ENCODE measurements at places on chromosomes 3 and 15.

DNA sequence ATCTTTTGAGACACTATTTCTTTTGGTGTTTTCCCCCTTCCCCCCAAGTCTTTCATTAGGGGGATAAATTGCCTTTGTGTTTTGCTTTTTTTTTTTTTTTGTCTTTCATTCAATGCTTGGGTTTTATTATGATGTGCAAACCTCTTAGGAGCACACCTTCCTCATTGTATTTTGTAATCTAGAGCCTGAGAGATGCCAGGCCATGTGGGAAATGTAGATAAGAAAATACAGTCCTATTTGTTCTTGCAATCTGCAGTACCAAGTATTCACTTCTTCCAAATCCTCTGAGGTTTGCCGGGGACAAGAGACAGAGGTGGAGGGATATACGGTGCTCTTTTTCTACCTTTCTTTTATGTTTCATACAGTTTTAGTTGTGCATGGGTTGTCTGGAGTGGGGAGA is 66.7 kb downstream of the LARS2 start:
- no peak for DNase-seq

DNA sequence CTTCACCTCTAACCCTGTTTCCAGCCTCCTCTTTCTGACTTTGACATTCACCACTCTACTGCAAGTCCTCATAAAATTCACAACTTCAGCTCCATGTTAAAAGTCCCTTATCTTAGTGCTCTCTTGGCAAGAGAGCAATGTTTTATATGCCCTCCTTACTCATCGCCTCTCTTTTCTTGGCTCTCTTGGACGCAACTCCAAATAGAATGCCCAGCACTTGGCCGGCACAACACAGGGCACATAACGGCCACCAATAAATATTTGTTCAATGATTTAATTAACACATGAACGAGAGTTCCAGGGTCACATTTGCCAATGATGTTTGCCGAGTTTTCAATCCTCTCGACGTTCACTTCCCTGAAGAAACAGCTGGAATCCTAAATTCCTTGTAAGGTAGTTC is 401.4 kb downstream of the ROBO1 start:
- DNase-seq, result no peak

DNA sequence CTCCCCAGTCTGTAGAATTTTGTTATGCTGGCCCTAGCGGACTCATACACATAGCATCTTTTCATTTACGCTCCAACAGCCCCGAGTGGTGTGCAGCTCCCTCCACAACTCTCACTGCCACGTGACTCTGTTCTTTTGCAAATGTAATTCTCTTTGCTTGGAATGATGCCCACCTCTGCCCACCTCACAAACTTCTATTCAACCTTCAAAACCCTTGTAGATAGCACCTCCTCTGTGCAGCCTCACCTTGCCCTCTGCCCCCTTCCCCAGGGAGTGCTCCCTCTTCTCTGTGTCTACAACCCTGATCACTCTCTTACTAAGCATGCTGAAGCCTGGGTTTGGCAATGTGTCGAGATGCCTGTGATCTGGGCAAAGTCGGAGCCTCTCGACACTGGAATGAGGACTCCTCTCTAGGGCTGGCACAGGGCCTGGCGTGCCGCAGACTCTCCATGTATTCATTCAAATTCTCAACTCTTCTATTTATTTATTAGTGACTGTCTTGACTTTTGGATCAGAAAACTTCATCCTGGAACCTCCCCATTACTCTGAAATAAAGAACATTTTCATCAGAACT is 73.5 kb downstream of the MGLL start:
- DNase-seq, result no peak

DNA sequence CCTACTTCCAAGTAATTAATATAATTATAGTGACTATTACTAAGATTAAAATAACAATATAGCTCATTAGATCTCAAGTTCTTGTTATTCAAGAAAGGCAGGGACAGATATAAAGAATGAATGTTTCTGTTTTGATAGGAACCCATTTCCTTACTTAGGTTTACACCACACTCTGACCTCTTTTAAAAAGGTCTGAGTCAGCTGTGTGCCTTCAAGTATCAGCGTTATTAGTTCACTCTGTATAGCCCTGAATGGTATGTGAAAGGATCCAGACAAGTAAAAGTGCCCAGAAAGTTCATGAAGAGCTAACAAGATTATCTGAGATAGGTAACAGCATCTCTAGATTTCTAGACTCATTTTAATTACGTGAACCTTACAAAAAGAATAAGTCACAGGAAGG is 28.9 kb downstream of the PDCD10 start:
- DNase-seq, result no peak

DNA sequence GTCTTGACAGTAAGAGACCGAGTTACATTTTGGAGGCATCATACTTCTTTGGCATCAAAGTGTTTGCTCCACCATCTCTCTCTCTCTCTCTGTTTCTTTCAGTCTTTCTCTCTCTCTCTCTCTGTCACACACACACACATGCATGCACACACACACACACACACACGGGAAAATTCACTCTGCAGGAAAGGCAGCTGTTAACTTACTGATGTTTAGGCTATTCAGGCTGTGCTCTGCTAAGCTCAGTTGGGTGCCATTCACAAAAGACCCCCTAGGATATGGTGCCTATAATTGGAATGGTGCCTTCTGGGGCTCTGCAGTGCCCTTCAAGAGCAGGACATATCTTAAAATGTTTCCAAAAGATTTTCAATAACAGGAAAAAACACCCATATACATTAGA is 78.2 kb downstream of the KCNH8 start:
- no peak for DNase-seq

DNA sequence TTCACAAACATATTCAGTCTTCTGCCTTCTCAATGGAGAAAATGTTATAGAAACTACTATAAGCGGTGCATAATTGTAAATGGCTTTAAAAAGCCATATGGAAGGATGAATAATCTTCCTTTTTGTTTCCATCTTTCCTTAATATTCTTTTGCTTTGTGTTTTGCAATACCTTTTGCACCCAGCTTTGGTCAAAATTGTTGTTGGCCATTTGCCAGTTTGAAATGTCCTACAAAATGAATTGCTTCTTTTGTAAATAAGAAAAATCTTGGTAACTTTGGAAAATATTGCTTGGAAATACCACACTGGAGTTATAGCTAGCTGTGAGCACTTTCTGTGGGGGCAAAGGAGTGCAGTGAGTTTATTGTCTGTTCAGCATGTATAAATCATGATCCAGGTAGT is 93.5 kb upstream of the NR2F2 start:
- DNase-seq, result no peak

GRCh38 chr3:66075281-66075680 is 36.6 kb upstream of the MAGI1 start:
- DNase-seq, result no peak

- no peak for DNase-seq
Measured at GRCh38 chr15:74696398-74696729, 540 bp upstream of the EDC3 start.

GRCh38 chr15:33069161-33069560 is 125.4 kb downstream of the FMN1 start:
- DNase-seq, result no peak

- DNase-seq, result no peak
Measured at GRCh38 chr15:48323294-48323693, 7.9 kb upstream of the DUT start.

- DNase-seq, result peak; percentile 49
Measured at GRCh38 chr15:65033659-65034269, 4.3 kb upstream of the MTFMT start.

DNA sequence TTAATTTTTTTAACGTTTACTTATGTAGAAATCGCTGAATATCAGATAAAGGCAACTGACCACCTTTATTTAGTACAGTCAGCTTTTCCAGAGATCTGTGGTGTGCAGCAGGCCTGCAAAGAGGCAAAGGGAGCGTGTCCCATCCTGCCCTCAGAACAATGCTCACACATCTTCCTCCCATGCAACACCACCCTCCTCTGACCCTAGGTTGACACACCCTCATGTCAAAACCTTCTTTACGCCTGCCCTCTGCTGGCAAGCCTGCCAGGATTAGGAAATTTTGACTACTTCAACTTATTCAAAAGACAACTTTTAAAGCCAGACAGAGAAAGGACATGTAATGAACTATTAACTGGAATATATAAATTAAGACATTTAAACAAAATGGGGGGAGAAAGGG is 513.7 kb downstream of the FOXP1 start:
- peak; percentile 65 for DNase-seq

DNA sequence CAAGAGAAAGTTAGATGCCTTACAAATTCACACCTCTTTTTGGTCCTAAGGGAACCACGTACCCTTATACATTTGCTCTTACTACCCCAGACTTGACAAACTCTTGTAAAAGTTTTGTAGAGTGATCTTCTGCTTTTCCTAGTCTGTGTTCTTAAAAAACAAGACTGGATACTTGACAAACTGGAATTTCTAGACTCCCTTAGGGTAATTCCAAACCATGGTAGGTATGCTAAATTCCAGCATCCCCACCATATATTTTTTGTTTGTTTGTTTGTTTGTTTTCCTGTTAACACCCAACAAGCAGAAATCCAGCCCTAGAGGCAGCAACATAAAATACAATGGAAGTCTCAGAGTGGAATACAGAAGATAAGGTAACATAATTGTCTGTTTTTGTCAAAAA is 280.7 kb upstream of the NR2F2 start:
- no peak for DNase-seq

DNA sequence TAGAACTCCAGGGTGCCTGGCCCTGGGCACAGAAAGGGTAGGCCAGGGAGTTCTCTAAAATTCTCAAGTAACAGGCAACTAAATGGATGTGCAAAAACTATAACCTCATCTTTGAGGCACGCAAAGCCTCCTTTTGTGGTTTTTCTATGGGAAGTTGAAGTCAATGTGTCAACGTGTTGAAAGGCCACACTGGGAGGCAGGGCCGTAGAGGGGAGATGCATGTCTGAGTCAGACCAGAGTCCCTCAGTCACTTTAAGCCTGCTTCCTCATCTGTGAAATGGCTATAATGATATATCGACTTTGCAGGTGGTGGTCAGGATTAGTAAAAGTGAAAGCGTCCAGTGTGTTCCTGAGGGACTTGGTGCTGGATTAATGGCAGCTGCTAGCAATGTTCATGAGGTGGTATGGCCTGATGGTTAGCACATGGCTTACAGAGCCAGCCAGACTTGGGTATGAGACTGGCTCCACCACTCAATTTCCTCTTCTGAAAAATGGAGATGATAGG is 17.0 kb downstream of the TGM5 start:
- DNase-seq, result no peak

DNA sequence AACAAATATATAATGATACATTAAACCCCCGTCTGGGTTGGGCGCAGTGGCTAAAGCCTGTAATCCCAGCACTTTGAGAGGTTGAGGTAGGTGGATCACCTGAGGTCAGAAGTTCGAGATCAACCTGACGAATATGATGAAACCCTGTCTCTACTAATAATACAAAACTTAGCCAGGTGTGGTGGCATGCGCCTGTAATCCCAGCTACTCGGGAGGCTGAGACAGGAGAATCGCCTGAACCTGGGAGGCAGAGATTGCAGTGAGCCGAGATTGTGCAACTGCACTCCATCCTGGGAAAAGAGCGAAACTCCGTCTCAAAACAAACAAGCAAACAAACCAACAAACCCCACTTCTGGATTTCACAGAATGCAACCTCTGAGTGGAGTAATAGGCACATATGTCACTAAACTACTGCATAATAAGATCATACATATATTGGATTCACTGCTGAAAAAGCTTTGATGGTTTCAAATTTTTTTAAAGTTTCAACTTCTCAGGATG is 718.2 kb downstream of the SI start:
- no peak for DNase-seq

DNA sequence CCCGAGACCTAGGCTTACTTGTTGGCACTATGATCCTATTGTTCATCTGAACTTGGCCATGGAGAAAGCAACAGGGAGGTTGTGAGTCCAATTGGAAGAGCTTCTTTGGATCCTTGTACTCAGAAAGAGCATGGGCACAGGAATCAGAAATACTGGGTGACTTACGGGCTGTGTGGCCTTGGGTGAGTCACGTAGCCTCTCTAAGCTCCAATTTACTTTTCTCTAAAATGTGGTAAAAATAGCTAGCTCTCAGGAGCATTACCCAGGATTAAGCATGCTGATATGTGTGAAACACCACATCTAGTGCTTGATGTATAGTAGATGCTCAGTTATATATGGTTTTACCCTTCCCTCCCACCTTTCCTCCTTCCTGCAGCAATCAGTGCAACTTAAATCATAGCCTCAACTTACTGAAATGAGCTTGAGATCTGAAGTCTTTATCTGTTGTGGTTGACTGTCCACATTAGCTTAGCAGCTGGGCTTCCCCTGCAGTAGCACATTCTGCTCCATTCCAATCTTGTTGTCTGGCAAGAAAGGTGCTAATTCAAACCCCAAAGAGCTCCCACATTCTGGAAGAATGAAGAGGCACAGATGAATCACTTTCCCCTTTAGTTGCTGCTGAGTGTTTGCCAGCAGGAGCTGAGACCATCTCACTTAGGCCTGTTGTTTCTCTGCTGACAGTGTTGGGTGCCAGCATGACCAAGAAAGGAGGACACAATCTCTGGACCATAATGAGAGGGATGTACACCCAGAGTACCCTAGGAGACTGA is 299.1 kb upstream of the TRIM42 start:
- no peak for DNase-seq

GRCh38 chr3:148400754-148401153 is 296.9 kb upstream of the AGTR1 start:
- DNase-seq, result no peak

GRCh38 chr15:76380249-76380648 is 43.7 kb downstream of the ISL2 start:
- no peak for DNase-seq
